ENCODE measurements at places on chromosomes 12 and 14.

DNA sequence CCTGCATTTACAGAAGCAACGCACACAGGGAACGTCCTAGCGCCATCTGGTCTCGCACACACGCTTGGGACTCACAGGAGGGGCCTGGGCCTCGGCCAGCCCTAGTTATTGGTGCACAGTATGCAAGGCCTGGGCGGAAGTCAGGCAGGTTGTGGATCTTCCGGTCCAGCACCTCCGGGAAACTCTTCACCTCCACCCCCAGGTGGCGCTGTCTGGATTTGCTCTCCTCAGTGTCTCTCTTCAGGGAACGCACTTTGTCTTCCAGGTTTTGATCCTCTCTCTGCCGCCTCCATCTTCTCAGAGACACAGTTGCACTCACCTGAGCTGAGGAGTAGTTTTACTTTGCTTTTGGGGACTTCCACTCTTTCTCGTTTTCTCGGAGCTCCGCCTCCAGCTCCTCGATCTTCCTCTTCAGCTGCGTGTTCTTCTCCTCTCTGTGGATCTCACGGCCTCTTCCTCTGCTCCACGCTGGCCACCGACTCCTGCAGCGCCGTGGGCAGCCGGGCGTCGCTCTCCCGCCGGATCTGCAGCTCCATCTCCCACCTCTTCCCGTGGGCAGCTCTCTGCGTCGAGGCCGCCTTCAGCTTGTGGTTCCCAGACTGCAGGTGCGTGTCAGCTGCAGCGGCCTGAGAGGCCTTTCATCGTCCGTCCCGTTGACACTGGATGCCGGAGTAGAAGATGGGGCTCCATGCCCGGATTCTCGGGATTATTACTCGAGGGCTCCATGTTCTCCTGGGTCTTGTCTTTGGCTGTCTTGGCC lies 933.8 kb downstream of the TMEM121 start:
- DNase-seq: peak; percentile 12

DNA sequence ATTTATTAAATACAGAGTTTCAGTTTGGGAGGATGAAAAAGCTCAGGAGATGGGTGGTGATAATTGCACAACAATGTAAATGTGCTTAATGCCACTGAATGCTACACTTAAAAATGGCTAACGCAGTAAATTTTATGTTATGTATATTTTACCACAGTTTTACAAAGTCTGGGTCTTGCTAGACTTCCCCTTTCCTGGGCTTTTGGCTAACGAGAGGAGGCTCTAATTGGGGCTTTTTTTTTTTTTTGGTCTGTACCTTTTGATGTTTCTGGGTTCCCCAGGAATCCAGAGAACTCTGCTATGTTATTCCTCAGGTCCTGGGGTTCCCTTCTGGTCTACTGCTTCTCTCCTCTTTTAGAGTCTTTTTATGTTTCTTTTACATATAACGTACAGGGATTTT lies 355.5 kb downstream of the CACNA1C start:
- DNase-seq: no peak

- no peak for DNase-seq
Measured at GRCh38 chr12:13504736-13505135, 308.2 kb downstream of the EMP1 start.

- no peak for DNase-seq
Measured at GRCh38 chr12:131758016-131758739, 47.3 kb downstream of the SFSWAP start.

DNA sequence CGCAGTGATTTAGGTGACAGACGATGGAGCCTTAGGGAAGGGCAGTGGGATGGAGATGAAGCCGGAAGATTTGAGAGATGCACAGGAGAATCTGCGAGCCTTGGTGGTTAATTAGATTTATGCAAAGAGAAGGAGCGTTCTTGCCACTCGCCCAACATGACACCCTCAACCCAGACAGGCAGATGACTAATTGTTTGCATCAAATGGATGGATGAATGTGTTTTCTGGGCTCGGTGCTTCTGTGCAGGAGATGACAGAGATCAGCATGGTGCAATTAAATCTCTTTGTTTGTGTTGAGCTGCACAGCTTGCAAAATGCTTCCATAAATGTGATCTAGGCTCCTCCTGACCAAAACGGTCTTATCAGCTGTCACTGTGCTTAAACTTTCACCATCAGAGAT lies 202.3 kb upstream of the PRMT8 start:
- no peak for DNase-seq

DNA sequence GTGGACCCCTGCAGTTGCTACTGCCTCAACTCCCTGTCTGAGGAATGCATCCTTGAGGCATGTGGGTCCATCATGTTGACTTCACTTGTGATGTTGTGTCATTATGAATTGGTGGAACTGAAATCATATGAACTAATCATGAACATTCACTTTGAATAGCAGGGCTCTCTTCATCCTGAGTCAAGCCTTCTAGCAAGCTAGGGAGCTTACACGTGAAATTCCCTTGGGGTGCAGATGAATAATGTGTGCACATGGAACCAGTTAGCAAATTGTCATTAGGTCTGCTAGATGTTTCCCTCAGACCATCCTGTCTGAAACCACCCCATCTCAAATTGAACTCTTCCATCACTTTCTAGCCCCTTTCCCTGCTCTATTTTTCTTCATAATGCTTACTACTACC lies 3.6 kb downstream of the COQ6 start:
- DNase-seq: no peak

- DNase-seq: no peak
Measured at GRCh38 chr14:70698288-70698687, 56.6 kb downstream of the TTC9 start.

DNA sequence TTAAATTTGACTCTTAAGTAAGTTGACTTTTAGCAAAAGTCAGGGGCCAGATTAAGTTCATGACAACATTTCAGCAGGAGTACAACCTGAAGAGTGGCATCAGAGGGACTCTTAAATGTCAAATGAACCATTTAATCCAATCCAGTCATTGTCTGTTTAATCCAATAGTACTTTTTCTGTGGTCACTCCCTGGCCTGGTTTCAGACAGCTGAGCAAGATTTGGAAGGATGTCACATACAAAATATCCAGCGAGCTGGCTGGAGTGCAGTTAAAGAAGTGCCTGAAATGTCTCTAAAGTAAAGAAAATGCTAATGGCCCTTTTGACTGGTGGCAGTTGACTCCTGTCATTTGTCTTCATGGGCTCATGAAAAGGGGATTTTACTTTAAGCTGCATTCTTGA lies 1082.1 kb downstream of the AACS start:
- DNase-seq: no peak

- DNase-seq: no peak
Measured at GRCh38 chr14:103516426-103517173, 6.0 kb downstream of the CKB start.

GRCh38 chr12:101777485-101777884 lies 38.2 kb upstream of the SYCP3 start:
- no peak for DNase-seq

Measured in stimulated activated CD4-positive, alpha-beta T cell treated with anti-CD3 and anti-CD28 coated beads, TNF-alpha, amount 100 ng/mL, for 1 hour (primary cell).